ENCODE measurements at places on chromosomes 4 and X.

DNA sequence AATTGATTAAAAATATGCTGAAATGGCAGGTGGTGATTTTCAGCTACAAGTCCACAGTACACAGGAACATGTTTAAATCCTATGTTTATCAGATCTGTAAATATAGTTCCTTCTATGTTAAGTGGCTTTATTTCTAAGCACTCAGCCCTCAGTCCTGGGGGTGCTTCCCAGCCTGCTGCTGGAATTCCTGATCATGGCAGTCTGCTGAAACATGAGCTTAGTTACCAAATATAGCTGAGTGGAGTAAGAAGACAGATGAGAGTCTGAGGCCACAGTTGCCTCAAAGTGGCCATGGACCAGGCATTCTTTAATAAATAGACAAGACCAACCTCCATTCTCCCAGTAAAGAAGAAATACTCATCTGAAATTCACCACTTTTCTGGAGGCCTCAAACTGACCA is 17.1 kb upstream of the DDX60 start:
- DNase-seq, result no peak

DNA sequence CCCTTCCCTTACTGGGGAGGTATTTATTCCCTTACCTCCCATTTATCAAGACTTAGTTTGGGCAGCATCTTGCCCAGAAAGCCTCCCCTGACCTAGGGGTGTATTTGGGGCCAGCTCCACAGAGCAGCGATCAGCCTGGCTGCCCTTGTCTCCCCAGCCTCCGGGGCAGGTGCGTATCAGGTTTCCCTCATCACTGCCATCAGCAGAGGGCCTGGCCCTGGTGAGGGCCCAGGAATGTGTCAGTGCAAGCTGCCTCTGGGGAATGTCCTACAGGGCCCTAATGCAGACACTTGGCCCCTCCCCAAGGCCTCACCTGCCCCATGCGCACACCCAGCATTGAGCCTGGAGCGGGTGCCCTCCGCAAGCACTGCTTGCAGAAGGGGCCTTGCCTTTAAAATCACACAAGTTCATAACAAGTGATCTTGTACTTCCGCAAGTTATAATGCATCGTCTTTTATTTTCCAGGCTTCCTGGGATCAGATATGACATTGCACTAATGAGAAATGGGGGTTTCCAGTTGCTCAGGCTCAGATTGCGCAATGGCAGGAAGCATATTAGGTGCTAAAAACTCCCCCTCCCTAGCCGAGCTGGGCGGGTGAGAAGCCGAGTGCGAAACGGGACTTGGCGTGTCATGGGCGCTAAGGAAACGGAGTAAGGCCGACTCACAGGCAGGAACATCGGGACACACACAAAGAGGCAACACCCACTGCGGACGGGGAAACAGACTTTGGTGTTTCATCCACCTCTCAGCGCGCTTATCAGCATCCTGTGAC is 25.4 kb upstream of the AFAP1 start:
- DNase-seq, result no peak

GRCh38 chrX:110181459-110182137 is 136.3 kb downstream of the AMMECR1 start:
- DNase-seq, result no peak

GRCh38 chrX:11209798-11210414 is 83.3 kb upstream of the AMELX start:
- no peak for DNase-seq

- no peak for DNase-seq
Measured at GRCh38 chr4:2909583-2909982, 53.6 kb downstream of the NOP14 start.

- no peak for DNase-seq
Measured at GRCh38 chr4:69154021-69154420, 57.7 kb downstream of the UGT2B7 start.

GRCh38 chr4:32136081-32136787 is 1416.1 kb downstream of the PCDH7 start:
- DNase-seq, result no peak

DNA sequence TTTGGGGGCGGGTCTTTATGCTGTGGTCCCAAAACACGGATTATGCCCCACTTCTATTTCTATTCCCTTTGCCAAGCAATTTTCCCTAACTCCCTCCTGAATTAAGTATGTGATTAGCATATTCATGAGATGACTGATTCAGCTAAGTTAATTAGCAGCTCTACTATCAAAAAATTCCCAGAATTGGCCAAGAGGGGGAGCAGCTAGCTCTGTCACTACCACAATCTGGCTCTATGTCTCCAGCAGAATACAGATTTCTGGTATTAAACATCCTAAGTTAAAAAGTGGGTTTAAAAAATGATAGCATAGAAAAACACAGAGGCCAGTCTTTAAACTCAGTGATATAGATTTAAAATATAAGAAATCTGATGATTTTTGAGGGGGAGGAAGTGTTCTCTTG is 80.3 kb downstream of the GPC4 start:
- no peak for DNase-seq

- no peak for DNase-seq
Measured at GRCh38 chrX:50386520-50386919, 84.1 kb downstream of the DGKK start.

GRCh38 chrX:71017396-71017939 is 50.7 kb downstream of the SNX12 start:
- DNase-seq, result no peak

DNA sequence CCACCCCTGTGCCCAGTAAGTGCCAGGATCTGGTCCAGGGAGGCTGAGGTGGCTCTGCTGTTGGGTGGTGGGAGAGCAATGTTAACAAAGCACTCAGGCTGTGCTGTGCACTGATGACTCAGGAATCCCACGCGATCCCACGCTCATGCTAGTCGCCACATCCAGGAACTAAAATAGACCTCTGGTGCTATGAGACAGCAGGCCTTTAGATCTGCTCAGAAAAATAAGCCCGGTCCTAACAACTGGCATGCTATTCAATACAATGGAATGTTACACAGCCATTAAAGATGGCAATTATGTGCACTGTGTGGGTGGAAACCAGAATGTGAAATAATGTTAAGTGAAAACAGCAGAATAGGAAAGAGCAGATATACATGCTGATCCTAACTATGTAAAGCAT is 26.0 kb downstream of the ARL13A start:
- DNase-seq, result no peak

DNA sequence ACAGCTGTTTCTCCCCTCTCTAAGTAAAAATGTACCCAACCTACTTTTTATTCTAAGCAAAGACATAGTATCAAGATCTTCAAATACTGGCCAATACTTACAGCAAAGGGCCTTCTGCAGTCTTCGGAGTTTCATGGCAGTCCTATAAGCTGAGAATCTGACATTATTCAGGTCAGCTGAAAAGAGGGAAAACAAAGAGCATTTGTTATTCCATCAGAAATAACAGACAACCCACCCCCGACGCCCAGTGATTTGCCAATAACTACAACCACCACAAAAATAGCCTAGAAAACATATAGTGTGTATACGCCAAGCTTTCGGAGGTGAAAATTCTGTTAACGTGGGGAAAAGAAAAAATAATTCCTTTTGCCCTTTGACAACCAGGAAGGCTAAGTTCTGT is 151.1 kb upstream of the FTHL17 start:
- no peak for DNase-seq

DNA sequence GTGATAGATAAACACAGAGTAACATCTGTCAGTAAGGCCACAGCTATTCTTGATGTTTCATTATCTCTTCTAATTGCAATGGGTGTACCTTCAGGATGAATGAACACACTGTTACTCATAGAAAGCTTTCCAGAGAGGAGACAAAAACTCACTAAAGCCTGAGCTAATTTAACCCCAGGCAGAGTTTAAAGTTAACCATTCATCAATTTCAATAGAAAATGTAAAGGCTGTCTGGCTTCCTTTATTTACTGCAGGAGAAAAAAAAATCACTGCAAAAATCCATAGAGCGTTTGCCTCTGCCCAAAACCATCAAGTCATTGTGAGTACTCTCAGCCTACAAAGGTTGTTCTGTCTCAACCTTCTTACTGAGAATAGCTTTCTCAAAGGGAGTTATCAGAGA is 376.9 kb downstream of the PPP4R3C start:
- no peak for DNase-seq

DNA sequence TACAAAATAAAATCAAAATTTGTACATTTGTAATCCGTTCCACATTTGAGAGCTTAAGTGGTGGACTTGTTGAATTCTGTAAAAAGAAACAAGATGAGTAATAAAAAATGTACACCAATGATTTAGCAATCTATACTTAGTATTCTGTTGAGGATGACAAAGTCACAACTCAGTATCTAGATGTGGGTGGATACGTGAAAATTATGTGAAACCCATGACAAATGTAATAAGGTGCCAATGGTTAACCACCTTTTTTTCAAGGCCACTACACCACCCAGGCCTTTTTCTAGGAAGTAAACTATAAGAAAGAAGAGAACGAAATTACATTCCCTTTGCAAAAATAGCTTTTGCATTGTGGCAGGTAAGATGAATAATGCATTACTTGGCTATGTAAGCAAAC is 77.0 kb downstream of the ATP8A1 start:
- DNase-seq, result no peak

DNA sequence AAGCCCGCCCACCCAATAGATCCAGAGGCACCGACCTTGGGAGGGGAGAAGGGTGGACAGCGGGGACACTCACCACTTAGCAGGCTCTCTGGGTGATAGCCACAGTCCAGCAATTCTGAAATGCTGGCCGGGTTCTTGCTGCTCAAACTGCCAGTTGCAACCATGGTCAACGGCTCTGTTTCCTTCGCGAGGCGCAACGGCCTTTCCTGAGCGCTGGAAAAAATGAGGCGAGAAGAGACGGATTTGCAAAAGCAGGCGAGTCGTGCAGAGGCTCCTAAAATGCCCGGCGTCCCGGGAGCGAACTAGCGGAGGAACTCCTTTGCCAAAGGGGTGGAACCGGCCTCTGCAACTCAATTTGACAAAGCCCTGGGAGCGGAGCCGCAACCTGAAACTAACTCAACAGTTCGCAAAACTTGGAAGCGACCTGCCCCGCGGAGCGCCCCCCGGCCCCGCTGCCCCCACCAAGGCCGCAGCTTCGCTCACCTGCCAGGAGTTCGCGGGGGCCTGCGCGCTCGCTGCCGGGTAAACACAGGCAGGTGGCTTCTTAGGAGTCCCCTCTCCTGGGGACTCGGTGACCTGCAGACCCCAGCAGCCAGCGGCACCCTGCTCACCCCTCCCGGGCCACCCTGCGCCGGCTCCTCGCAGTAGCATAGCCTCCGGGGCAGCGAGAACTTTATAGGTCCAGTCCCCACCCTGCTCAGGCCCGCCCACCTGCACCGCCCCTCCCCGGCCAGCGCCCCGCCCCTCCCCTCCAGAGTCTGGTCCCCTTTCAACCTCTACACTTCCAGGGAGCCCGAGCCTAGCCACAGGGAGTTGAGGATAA is at the start of gene DDIT4L:
TSS of gene DDIT4L (minus strand) at position 649 of the 823 bp plus-strand sequence. CDS start at position 164, 485 bp downstream.
- no peak for DNase-seq

- DNase-seq, result no peak
Measured at GRCh38 chrX:133598601-133599335, 183.5 kb upstream of the GPC4 start.

- no peak for DNase-seq
Measured at GRCh38 chr4:25031077-25031621, 403 bp upstream of the LGI2 start.

DNA sequence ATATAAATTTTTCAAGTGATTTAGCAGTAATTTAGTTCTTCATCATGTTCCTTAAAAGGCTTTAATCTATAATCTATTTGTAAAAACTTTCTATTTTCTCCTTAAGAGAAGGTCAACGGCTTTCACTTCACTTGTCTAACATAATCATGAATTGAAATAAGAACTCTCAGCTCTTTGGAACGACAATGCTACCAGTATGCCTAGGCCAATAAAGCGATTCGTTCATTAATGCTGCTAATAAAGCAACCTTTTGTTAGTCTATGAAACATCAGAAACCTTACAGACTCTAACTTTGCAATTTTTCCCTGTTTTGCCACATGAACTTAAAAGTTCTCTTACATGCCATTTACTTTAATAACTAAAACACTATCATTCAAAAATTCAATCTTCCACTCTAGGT is 47.6 kb downstream of the FBXW7 start:
- DNase-seq, result no peak

DNA sequence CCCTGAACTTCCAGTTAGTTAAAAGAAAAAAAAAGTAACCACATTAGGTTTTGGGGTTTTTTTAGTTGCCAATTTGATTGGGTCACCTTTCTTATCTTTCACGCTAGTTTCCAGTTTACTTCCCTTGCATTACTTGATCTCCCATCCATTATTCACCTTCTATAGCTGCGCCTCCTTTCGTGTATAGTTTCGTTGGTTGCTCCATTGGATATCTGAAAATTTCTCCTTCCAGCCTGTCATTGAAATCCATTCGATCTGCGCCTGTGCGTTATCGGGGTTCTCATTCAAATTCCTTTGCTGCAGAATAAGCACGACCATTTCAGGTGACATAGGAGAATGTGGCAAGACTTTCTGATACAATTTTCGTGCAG is 764 bp downstream of the TRAPPC11 start:
- no peak for DNase-seq

DNA sequence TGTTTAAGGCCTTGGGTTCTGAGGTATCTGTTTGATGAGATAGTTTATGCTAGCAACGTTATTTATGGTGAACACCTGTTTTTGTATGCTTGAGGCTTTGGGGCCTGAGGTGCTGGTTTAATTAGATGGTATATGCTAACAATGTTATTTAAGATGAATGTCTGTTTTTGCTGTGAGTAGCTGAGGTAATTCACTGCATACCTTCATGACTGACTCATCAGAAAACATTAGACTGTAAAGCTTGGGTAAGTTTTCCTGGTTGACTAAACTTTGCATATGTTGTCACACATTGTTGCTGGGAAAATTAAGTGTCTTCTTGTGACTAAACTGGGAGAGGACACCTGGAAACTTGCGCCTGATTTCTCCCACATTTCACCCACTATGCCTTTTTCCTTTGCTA is 1026.6 kb downstream of the RAPGEF2 start:
- no peak for DNase-seq

- no peak for DNase-seq
Measured at GRCh38 chr4:54484383-54484782, 173.4 kb upstream of the KIT start.

- DNase-seq, result no peak
Measured at GRCh38 chr4:33187035-33187434, 2466.9 kb downstream of the PCDH7 start.

- DNase-seq, result no peak
Measured at GRCh38 chrX:123525123-123525725, 207.6 kb downstream of the THOC2 start.

DNA sequence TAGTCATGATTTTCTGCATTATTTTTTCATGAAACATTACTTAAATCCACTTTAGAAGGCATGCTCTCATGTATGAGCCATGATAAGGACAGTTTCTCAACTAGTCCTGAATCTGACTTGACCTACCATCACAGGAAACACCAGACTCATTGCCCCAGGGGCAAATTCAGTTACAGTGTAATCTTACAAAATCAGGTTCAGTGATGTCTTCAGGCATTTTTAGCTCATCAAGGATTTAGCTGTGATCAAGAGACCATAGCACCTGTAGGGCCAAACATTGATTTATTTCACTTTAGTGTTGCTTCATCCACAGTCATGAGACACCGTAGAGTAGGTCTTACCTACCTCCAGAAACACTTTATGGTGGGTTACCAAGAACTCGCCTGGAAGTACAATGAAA is 3.1 kb upstream of the TASL start:
- DNase-seq, result no peak

Data from NCI-H446 treated with DMSO at 0.1 percent for 48 hours (cell line).